Inflammatory macrophage (primary cell): ENCODE measurements at places on chromosomes 5 and 9.

DNA sequence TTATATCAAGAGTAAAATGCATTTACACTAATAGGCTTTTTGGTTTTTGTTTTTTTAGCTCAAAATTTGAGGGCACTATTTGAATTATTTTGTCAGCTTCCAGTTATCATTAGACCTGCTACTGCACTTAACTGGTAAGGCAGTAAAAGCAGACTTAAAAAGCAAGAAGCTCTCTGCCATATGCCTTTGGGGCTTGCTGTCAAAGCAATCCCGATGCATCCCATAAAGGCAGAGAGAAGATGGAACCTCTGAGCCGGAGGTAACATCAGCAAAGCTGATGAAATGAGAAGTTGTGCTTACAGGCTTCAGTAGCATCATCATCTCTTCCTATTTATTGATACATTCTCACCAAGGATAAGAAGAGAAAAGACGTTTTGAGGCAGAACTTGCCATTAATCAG, 1414.3 kb upstream of the CDH6 start:
- no peak for DNase-seq

DNA sequence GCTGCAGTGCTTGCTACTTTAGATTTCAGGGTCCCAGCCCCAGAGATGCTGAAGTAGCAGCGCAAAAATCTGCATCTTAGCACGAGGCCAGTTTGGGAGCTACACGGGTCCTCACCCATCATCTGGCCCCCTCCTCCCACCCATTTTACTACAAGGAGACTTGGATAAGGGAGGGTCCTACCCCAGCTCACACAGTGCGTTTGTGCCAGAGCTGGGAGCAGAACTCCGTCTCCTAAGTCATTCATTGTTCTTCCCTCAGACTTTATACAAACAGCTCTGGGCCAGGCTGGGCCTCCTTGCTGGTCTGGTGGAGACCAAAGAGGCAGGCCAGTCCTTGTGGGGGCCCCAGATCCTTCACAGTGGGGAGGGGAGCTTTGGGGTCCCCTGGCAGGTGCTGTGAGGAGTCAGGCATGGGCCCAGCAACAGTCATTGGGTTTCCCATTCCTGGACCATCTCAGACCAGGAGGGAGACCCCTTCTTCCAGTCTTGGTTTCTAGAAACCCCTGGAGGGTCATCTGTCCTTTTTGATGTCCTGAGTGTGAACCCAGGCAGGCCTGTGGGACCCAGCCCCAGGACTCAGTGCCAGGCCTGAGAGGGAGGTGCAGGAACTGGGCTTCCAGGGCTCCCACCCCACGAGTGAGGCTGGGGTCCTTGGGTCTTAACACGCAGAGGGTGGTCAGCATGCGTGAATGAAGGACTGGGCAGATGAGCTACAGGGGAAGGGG, 2.3 kb upstream of the IL17B start:
- DNase-seq: no peak

DNA sequence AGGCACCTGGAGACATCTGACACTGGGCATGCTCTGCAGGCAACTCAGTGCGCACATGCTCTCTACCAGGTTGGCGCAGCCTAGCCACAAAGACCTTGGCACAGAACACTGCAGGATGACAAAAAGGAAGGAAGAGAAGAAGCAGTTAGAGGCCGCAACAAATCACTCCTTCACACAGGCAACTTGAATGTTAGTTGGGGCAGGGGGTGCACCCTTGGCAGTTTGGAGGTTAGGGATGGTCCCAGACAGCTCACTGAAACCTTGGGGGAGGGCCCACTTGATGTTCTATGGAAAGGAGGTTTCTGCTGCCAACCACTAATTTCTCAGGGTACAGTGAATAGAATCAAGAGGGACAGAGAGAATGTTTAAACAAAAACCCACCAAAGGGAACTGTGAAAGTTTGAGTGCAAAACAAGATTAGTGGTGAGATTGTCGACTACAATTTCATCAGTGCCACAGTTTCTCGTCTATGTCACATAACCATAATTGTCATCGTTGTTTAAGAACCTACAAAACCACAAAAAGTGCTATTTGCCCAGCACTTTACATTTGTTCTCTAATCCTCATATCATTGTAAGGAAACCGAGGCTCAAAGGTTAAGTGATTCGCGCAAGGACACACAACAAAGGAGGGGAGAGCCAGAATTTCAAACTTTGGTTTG, 48.7 kb downstream of the FBXW11 start:
- DNase-seq: no peak

GRCh38 chr5:137329586-137330296, 169.4 kb downstream of the SPOCK1 start:
- no peak for DNase-seq

DNA sequence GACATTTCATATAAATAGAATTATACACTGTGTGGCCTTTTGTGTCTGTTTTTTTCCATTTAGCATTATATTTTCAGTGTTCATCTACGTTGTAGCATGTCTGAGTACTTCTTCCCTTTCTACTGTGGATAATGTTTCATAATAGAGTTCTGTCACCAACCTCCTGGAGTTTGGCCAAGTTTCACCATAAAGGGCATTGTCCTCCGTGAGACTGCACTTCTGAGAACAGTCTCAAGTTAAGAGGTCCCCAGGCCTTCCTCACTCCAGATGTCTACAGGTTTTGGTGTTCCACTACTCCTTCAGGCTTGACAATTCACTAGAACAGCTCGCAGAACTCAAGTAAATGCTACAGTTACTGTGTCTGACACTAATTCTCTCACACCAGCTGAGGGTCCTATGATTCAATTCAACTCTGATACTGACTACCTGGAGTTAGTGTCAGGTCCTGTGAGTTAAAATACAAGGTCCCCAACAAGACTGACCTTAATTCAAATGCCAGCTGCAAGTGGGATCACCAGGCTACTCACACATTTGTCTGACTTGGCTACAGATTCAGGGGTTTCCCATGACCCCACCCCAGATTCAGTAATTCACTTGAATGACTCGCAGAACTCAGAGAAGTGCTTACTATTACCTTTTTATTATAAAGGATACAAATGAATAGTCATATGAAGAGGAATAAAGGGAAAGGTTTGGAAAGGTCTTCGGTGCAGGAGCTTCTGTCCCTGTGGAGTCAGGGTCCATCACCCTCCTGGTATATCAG, 31.1 kb downstream of the SLC35A4 start:
- peak; percentile 98 for DNase-seq

- DNase-seq: no peak
Observed at GRCh38 chr9:110555551-110556331, 23.8 kb downstream of the SVEP1 start.

DNA sequence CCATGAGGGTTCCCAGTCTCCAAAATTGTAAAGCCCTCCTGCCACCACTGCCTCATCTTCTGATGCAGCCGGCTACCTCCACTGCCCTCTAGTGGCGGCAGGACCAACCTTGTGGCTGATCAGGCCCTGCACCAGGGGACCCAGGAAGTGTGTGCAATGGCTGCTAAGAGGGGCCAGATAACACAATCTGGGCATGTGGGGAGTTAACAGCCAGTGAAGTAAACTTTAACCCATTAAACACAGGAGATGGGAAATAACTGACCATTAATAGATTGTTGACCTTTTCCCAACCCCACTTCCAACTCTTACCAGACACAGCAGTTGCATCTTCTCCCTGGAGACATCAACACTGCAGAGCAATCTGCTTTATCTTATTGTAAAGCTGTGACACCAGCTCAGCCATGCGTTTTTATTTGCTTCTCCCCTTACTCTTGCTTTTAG, 63.3 kb downstream of the FREM1 start:
- DNase-seq: peak; percentile 35

GRCh38 chr5:72505016-72505415, 2.2 kb downstream of the ZNF366 start:
- no peak for DNase-seq

DNA sequence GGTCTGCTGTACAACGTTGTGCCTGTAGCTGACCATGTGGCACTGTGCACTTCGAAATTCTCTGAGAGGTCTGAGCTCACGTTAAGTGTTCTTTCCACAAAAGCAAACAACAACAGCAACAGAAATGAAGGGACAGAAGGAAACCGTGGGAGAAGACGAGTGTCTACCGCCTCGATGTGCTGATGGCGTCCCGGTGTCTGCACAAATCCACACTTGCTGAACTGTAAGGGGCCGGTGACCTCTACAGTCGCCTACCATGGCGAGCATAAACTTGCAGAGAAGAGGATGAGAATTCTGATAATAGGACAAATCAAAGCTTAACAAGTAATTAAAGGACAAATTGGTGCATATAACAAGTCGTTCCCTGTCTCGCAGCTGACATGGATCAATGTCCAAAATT, 114.0 kb downstream of the ADAMTS2 start:
- no peak for DNase-seq
